ENCODE measurements at places on chromosomes 11 and 22. TPM values are rescaled to one million over a fixed set of nuclear protein-coding genes. Genes with fewer than 3 reads are reported as not detected.
A peak's percentile ranks its signal among the peaks of the same experiment; 100 is the strongest.

DNA sequence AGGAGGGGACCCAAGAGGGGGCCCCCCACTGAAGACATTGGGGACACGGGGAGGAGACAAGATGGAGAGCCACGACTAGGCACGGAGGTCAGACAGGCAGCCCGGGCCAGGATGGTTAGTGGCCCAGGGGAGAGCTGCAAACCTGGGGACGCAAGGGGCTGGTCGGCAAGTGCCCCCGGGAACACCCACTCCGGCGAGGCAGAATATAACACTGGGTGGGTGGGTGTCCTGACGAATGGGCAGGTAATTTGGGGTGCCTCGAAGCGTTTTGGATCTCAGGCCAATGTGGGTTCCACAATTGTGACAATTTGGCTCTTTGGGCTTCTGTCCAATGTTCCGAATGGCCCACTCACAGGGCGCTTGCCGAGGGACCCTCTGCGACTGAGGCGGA, 9.9 kb downstream of the IGF2 start:
- no peak for DNase-seq

- DNase-seq = no peak
Measured at GRCh38 chr11:123451183-123451781, 21.2 kb downstream of the GRAMD1B start.

DNA sequence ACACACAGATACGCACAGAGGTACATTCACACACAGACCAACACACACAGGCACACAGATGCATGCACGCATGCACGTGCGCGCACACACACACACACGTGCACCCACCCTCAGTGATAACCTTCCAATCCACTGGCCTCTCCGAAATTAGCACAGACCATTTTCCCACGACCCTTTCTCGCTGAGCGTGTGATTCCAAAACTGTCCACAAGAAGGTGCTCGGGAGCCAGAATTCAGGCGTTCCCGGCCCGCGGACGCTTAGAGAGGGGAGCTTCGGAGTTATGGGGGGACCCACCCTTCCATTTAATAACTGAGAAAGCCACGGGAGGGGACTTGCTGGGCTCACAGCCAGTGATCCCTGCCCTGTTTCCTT, 33.8 kb upstream of the SLC35C1 start:
- DNase-seq = peak; percentile 65

- no peak for DNase-seq
Measured at GRCh38 chr11:76062733-76063132, 143.6 kb downstream of the WNT11 start.

- DNase-seq = no peak
Measured at GRCh38 chr11:76379807-76380158, 1.1 kb downstream of the THAP12 start.

DNA sequence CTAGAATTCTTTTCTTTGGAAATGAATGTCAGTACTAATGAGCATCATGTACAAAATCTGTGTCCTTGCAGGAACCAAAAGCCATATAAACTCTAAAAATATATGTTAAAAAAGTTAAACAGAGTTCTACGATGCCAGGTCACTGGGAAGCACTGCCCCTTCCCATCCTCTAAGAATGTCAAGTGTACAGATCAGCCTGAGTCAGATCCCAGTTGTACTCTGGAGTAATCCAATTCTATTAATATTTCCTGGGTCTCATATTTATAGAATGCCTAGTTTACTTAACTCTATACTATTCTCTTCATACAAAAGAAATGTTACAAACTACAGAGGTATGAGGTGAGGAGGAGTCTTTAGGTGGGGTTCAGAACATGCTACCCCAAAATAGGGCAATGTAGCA, 460.1 kb downstream of the DLG2 start:
- no peak for DNase-seq

GRCh38 chr11:95076416-95076815, 9.7 kb downstream of the SRSF8 start:
- peak; percentile 79 for DNase-seq

DNA sequence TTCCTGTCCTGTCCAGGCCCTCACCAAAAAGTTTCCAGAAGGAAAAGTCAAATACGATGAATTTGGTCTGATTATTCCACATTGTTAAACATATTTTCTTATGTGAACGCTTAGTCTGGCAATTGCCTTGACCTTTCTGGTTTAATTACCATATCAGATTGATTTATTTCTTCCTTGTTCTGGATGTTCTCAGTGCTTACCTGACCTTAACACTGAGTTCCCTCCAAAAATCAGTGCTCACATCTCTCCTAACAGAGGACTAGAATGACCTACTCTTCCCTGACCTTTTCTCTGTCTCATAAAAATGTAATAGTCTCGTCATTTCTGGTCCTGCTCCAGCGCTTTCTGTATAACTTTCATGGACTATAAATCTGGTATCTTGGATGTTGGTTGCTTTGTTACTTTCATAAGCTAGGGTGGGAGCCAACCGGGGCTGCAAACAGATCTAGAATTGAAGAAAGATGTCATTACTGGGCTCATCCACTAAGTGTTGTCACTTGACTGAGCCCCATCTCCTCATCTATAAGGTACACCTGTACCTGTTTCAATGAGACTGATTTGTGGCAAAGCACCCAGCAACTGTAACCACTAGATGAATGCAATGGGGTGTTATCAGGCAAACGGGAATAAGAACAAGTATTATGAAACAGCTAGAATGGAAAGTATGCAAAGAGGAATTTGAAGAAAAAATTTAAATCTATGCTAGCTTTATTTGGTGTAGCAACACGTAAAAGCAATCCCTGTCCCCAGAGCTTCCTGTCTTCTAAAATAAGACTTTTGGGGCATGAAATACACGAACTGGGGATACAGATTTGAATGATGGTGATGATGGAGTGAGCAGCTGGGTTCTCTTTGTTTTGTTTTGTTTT, 2.4 kb downstream of the FADS2 start:
- no peak for DNase-seq

DNA sequence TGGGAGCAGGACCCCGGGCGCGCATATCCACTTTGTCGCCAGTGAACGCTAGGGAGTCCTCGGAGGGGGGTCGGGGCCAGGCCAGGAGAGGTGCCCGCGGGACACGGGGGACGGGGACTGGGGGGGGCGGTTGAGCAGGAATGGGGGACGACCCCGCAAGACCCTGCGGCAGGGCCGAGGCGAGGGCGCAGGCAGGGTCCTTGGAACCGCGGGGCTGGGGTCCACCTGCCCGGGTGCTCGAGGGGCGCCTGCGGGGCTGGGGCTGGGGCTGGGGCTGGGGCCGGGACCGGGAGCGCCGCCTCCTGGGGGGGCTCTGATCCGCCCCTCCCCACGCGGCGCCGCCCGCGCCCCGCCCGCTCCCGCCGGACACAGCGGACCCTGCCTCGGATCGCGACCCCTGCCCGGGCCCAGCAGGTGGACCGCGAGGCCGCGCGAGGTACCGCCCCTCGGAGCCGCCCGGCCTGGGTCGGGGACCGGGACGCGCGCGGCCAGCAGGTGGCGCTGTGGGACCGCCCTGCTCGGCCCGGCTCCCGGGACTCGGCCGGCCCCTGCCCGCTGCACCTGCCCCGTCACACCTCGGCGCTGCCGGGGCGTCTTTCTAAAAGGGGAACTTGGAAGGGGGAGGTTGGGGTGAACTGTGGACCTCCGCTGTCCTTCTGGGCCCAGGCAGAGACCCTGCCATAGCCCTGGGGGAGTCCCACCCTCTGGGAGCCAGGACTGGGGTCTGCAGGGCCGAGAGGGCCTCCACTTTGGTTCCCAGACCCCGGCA, 11.0 kb downstream of the CRELD2 start:
- DNase-seq = peak; percentile 46

DNA sequence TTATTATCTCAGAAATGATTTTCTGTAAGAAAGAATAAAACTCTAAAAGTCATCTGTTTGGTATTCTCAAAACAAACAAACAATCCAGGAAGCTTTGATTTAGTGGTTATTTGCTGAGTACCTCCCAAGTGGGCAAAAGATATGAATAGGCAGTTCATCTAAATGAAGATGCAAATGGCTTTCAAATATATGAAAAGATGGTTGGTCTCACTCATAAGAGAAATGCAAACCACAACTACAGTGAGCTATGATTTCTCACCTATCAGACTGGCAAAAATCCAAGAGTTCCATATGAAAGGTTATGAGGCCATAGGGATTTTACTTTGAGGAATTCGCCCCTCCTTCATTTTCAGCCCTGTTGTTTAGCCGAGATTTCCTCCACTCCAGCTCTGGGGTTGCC, 11.3 kb upstream of the P2RY2 start:
- no peak for DNase-seq

Gene DHCR7
- 904 TPM for total RNA-seq

Gene SBF2
- 40.8 TPM for total RNA-seq

Gene UCP3
- 0.89 TPM for total RNA-seq

Gene DDIAS
- total RNA-seq = 0.30 TPM

Gene SHANK2
- total RNA-seq = 1.2 TPM

Gene GNAZ
- 70.8 TPM for total RNA-seq

Gene DCHS1
- total RNA-seq = 11.7 TPM

Gene CSTF3
- 10.0 TPM for total RNA-seq

Gene DNAJB13
- total RNA-seq = 0.61 TPM

All from adrenal gland (tissue), 19 donors.